Large intestine (tissue), 12 donors: ENCODE measurements at places on chromosomes 5 and 9. TPM values are rescaled to one million over a fixed set of nuclear protein-coding genes. Genes with fewer than 3 reads are reported as not detected.

GRCh38 chr5:173973616-173973969 is 15.4 kb upstream of the C5orf47 start:
- DNase-seq = peak; percentile 90

GRCh38 chr5:140020601-140021177 is 22.4 kb downstream of the NRG2 start:
- DNase-seq = no peak

DNA sequence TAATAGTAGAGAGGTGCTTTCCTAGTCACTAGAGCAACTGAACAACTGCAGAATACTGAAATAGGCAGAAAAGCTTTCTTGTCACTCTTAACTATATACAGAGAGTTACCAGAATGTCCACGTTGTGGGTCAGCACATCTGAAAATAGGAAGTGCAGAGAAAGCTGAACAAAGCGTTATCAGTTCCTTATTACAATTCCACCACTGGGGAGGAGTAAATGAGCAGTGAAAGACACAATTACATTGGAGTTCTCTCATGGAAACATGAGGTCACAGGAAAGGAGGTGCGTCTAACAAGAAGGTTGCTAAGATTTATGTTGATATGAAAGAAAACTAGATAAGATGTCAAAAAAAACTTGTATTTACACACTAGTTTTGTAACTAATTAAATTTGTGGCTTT is 461.9 kb upstream of the COX7C start:
- no peak for DNase-seq

The POU5F2 gene
- 0.03 TPM for polyA plus RNA-seq

DNA sequence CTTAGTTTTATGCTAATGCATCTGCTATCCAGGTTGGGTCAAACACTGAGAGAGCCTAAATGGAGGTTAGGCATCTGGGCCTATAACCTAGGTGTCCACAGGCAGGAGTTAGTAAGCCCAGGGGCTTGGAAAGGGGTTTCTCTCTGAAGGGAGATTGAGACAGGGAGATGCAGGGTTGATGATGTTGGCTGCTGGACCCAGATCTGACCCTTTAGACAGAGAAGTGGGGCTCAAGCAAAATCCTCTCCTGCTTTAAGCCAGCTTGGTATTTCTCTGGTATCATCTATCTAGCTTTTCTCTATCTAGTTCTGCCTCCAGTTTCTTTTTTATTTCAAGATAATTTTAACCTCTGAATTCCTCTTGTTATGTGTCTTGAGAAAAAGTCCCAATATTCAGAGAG is 18.3 kb upstream of the ANKRD55 start:
- DNase-seq = no peak

DNA sequence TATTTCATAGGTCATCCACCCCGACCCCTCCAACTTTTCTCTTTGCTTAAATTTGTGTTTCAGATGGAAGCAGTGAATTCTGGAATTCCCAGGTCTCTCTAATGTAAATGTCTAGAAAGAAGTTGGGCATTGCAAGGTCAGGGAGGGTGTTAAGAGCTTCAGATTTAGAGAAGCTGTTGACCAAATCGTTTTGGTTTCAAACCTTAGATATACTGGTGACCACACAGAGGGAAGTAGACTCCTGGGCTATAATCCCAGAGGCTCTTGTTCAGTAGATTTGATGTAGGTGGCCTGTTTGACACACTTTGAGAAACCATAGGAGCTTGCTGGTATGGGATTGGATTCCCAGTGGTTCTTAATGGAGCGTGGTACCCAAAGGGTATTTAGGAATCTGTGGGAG is 137.3 kb upstream of the KLF9 start:
- DNase-seq = no peak

The FBXL7 gene
- polyA plus RNA-seq = 7.2 TPM

DNA sequence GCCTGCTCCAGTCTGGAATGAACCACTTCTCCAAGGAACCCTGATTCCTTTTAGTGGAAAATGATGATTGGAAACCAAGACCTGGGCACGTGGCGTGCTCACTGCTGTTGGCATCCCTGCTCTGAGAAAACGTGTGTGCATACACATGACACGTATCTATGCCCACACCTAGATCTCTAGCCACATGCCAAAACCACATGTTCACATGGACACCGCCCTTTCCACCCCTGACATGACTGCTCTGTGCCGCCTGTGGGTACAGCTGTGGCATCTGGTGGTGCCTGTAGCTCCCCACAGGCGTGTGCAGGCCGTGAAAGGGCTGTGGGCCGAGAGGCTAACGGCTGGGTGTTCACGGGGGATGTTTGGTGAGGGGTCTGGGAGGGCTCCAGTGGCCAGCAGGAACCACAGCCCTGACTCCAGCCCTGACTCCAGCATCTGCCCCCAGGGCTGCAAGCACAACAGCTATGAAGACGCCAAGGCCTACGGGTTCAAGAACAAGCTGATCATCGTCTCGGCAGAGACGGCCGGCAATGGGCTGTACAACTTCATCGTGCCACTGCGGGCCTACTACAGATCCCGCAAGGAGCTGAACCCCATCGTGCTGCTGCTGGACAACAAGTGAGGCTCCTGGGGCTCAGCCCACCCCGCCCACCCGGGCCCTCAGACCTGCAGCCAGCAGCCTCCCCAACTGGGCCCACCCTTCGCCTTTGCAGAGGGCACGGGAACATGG is 75.1 kb downstream of the KCNT1 start:
- DNase-seq = no peak

GRCh38 chr9:130607640-130608420 is 28.5 kb downstream of the FUBP3 start:
- no peak for DNase-seq

The WNK2 gene
- polyA plus RNA-seq = 80.4 TPM

- DNase-seq = no peak
Observed at GRCh38 chr5:168939887-168940544, 360.8 kb upstream of the PANK3 start.

The FGF18 gene
- polyA plus RNA-seq = 1.4 TPM

The STKLD1 gene
- polyA plus RNA-seq = 2.4 TPM

DNA sequence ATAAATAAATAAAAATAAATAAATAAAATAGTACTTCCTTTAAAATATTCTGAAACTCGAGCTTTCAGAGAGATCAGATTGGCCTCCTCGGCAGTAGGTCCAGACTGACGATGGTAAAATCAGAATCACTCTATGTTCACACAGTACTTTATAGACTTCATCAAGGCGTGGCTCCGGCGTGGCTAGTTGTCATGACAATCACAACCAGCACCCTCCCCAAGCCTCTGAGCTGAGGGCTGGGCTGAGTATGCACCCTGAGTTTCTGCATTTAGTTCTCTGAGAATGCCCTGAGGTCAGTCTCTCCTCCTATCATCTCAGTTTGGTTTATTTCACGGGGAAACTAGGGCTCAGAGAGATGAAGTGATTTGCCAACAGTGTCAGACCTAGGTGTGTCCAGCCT is 43.3 kb upstream of the BARHL1 start:
- DNase-seq = no peak
